ENCODE measurements at places on chromosomes 1 and 21.
A peak's percentile ranks its signal among the peaks of the same experiment; 100 is the strongest.

- peak; percentile 37 for DNase-seq
Observed at GRCh38 chr1:44947063-44947773, 39.2 kb downstream of the EIF2B3 start.

GRCh38 chr1:206855859-206856258, 9.6 kb upstream of the IL20 start:
- no peak for DNase-seq

GRCh38 chr1:36035154-36035553, 48.7 kb upstream of the TEKT2 start:
- DNase-seq, result no peak

DNA sequence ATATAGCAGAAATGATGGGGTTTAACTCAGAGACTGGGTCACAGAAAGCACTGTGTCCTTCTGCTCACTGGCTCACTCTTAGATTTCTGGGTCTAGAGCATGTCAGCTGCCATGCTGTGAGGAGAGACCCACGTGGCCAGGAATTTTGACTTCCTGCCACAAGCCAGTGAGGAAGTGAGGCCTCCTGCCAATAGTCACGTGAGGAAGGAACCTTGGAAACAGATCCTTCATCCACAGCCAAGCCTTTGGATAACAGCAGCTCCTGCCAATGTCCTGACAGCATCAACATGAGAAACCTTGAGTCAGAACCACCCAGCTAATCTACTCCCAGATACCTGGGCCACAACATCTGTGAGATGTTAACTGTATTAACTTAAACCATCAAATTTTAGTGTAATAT, 114.5 kb upstream of the PLPPR5 start:
- DNase-seq, result no peak

- DNase-seq, result peak; percentile 73
Observed at GRCh38 chr1:229461032-229461668, 27.3 kb upstream of the ACTA1 start.

- no peak for DNase-seq
Observed at GRCh38 chr1:8666389-8667167, 150.9 kb downstream of the RERE start.

DNA sequence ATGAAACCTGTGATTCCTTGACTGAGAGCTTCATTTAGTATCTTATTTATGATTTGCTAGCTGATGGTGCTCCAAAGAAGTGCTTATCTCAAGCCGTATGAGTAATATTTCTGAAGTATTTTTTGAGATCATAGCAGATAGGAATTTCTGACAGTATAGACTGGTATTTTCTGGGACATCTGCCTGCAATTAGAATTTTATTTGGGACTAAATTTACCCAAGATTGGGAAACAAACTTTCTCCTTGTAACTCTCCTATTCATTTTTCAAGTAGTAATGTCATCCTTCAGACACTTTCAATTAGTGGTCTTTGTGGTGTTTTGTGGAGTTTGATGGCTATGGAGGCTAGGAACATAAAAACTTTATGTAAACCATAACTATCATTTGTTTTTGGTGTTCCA, 597.2 kb upstream of the ZP4 start:
- DNase-seq, result no peak

DNA sequence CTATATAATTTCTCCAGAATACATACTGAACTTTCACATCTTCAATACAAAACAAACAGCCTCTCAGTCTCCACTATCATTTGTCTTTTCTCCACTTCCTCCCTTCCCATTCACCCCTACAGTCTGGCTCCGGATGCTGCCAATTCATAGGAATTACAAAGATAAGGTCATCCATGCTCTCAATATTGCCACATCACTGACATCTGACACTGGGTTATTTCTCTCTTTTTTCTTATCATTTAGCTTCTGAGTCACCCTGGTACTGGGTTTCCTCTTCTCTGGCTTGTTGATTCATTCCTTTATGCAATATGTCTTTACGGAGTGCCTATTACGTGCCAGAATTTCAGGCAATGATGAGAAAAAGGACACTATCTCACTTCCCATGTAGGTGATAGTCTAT, 3.1 kb upstream of the SH3BP5L start:
- DNase-seq, result no peak

DNA sequence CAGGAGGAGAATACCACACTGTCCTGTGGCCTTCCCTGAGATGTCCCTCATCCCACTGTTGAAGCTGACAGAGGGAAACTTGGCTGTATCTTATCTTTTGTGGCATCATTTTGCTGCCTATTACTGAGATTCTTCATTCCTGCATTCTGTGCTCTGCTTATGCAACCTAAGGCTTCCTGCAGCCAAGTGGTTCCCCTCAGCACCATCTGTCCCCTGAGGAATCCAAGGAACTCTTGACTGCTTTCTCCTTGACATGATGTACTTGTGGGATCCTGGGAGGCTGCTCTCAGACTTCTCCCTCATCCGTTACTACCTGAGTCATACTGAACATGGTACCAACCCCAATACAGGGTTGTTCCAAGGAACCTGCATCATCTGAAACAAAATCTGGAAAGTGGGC, 21.1 kb upstream of the RIMKLA start:
- no peak for DNase-seq

DNA sequence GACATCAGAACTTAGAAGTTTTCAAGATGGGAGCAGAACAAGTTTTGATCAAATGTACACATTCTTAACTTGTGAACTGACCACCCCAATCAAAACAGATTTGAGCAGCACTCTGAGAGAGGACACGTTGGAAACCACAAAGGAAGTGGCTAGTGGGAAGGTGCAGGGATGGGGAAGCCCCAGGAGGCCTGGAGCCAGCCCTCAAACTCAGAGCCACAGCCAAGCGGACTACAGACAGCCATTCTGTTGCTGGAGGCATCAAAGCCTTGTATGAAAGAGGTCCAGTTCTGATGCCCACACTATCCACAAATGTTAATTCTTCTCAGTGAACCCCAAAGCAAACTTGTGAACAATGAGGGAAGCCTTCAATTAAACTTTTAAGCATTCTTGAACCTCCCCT, 143.6 kb upstream of the RAB4A start:
- no peak for DNase-seq

GRCh38 chr1:178075333-178075732, 18.6 kb upstream of the RASAL2 start:
- no peak for DNase-seq

DNA sequence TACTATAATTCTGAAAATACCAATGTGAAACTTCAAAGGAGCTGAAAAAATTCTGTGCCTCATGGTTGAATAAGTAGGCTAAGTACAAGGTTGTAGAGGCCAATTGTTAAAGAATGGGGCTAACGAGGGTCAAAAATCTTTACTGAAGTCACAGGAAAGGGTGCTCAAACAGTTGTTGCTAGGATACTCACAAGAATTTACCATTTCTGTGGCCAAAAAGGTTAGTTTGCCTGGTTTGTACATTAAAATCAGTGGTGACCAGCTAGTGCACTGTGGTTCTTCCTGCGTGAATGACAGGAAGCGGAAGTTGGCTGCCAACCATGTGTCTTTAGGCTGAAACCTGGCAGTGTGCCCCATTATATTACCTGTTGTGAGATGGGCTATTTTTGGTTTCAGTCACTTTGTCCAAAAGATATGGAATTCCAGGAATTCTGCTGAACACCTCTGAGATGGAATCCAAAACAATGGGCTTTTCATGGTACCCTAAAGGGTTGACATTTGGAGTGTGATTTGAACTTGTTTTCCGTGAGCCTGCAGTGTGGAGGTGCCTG, 13.5 kb downstream of the MAP3K21 start:
- no peak for DNase-seq

DNA sequence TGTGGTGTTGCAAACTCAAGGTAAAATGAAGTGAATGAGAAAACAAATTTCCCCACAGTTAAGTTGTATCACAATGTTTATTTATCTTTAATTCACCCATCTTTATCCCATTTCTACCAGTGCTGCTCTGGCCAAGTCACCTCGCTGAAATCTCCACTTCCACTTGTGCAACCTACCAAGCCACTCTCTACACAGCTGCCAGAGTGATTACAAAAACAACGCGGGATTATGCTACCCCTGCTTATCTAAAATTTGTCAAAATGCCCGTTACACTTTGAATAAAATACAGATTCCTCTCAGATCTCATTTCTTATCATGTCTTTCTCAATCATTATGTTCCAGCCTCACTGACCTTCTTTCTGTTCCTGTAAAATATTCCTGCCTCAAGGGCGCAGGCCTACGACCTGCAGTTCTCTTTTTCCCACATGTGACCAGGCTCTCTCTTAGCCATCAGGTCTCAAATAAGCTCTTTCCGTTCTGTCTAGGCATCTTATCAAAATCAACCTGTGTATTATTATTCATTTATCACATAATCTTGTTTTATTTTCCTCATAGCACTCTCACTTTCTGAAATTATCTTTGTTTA, 95.6 kb downstream of the NTMT2 start:
- DNase-seq, result no peak

- no peak for DNase-seq
Observed at GRCh38 chr1:86699186-86699585, 5.2 kb upstream of the SH3GLB1 start.

DNA sequence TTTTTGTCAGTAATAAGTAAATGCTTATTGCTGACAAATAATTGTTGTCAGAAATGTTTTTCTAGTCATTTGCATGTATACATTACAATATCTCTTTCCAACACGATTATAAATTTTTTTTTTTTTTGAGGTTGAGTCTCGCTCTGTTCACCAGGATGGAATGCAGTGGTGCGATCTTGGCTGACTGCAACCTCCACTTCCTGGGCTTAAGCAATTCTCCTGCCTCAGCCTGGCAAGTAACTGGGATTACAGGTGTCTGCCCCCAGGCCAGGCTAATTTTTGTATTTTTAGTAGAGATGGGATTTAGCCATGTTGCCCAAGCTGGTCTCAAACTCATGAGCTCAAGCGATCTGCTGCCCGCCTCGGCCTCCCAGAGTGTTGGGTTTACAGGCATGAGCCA, 72.0 kb upstream of the ATF3 start:
- no peak for DNase-seq
